ENCODE measurements at places on chromosomes 6 and 20.

GRCh38 chr20:51696304-51697071 is 71.7 kb downstream of the ATP9A start:
- no peak for DNase-seq

DNA sequence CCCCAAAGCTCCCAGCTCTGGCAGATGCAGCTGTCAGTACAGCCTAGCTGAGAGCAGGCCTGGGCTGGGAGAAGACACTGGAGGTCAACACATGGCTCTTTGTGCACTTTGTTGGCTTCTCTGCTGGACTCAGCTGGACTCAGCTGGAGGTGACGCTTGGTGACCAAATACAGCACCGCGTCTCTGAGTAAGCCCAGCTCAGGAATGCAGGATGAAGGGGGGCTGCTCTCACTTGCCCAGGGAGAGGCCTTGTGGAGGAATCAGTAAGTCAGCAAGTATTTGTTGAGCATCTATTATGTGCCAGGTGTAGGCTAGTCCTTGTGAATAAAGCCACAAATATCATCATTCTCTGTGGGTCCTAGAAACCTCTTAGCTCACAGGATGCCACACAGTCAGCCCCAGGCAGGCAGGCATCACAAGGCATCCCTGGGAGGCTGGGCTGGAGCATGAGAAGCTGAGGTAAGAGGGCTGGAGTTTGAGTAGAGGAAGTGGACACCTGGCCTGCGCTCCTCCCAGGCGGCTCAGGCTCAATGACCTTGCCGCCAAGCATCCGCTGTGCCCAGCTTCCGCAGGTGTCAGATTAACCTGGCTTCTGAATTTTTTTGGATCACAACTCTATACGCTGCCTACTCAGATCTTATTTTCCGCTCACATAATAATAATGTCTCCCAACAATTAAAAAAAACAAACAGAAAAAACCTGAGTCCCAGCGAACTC is 95.4 kb downstream of the TMEM170B start:
- no peak for DNase-seq

GRCh38 chr6:41850861-41851260 is 44.3 kb downstream of the USP49 start:
- no peak for DNase-seq

DNA sequence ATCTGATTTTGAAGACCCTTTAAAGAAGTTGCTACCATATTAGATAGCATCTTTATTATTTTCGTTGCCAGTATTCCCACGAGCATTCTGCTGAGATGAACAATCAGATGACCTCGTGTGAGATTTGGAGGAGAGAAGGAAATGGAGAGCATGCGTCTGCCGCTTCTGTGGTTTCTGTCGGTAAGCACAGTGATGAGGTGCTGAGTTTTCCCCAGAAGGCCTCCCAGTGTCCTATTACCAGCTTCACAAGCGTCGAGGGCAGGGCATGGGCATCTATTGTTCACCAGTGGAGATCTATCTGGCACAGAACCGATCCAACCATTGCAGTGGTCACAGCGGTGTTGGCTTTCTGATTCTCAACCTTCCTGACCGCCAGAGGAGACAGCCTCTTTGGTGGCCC is 29.4 kb downstream of the TRAF3IP2 start:
- DNase-seq: no peak

Data from stimulated activated CD8-positive, alpha-beta memory T cell treated with anti-CD3 and anti-CD28 coated beads, Interleukin-15, amount 100 ng/mL, for 4 hours (primary cell).